RWPE1 (cell line): ENCODE measurements at places on chromosomes 5 and 9.

DNA sequence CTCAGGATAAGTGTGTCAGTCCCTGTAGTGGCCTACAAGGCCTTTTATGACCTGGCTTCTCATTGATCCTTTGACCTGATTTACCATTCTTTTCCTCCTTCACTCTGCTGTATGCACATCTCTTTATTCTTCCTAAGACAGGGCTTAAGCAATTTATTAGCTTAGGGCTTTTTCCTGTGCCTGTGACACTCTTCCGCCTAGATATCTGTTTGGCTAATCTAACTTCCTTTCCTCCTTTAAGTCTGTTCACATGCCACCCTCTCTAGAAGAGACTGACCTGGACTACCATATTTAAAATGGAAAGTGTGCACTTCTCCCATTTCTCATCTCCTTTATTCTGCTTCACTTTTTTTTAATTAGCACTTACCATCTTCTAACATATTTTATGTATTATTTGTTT lies 29.1 kb downstream of the FOCAD start:
- no peak for DNase-seq

- DNase-seq: no peak
These were observed 566.1 kb downstream of the ZNF608 start for GRCh38 chr5:124180299-124180874.

- DNase-seq: no peak
These were observed 48.4 kb downstream of the DMRT2 start for GRCh38 chr9:1098551-1098950.

GRCh38 chr5:101785090-101785489 lies 511.0 kb downstream of the SLCO4C1 start:
- DNase-seq: no peak

- no peak for DNase-seq
These were observed 246.7 kb downstream of the ADAMTSL1 start for GRCh38 chr9:18720691-18721090.

GRCh38 chr5:151153766-151154272 lies 3.8 kb downstream of the ANXA6 start:
- DNase-seq: no peak
